ENCODE measurements at places on chromosomes 5 and 9.
A peak's percentile ranks its signal among the peaks of the same experiment; 100 is the strongest.

- DNase-seq = no peak
These were observed 49.0 kb downstream of the PDE8B start for GRCh38 chr5:77259476-77259875.

- DNase-seq = peak; percentile 91
These were observed 182.5 kb downstream of the NTRK2 start for GRCh38 chr9:84851935-84852585.

- no peak for DNase-seq
These were observed 18.2 kb upstream of the ZNF618 start for GRCh38 chr9:113857875-113858274.

GRCh38 chr9:69757996-69758675 lies 1.7 kb downstream of the PTAR1 start:
- no peak for DNase-seq

- DNase-seq = no peak
These were observed 13.8 kb upstream of the RANBP17 start for GRCh38 chr5:170848033-170848432.

DNA sequence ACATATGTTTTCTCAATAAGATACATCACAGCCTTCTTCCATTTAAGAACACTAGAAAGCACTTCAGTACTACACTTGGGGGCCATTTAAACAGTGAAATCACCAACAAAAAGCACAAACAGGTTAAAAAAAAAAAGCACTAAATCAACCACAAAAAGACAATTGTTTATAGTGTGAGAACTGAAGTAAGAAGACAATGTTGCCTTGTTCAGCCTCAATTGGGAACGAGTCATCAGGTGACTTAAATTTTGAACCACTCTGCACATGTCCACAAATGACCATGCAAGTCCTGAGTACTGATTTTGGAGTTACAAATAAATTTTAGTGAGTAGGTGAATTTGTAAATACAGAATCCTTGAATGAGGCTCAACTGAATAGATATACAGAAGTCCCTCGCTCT lies 37.2 kb upstream of the HNRNPA0 start:
- DNase-seq = no peak

- peak; percentile 25 for DNase-seq
These were observed 5.4 kb downstream of the LSM11 start for GRCh38 chr5:157748760-157749461.

GRCh38 chr9:35827486-35827885 lies 1.0 kb downstream of the FAM221B start:
- no peak for DNase-seq

- DNase-seq = peak; percentile 20
These were observed 153.3 kb downstream of the ESM1 start for GRCh38 chr5:54832045-54832444.

- no peak for DNase-seq
These were observed 9.9 kb upstream of the TRIM36 start for GRCh38 chr5:115179394-115180164.

DNA sequence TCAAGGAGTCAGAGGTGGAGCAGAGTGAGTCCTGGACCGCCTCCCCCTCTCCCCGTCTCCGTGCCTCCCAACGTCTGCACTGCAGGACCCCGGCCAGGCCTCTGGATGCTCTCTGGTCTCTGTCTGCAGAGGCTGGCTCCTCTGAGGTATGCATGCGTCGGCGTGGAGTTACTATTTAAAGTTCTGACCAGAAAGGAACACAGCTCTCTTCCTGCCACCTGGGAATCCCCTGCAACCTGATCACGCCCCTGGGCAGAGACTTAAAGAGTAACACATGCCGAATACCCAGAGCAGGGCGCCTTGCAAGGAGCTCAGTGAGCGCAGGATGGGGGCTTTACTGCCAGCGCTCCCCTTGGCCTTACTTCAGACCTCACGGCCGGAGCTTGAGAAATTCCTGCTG lies 16.0 kb downstream of the ANXA6 start:
- no peak for DNase-seq

GRCh38 chr5:176891331-176891958 lies 7.7 kb downstream of the HK3 start:
- no peak for DNase-seq

- no peak for DNase-seq
These were observed 93.7 kb upstream of the SIMC1 start for GRCh38 chr5:176144508-176144907.

DNA sequence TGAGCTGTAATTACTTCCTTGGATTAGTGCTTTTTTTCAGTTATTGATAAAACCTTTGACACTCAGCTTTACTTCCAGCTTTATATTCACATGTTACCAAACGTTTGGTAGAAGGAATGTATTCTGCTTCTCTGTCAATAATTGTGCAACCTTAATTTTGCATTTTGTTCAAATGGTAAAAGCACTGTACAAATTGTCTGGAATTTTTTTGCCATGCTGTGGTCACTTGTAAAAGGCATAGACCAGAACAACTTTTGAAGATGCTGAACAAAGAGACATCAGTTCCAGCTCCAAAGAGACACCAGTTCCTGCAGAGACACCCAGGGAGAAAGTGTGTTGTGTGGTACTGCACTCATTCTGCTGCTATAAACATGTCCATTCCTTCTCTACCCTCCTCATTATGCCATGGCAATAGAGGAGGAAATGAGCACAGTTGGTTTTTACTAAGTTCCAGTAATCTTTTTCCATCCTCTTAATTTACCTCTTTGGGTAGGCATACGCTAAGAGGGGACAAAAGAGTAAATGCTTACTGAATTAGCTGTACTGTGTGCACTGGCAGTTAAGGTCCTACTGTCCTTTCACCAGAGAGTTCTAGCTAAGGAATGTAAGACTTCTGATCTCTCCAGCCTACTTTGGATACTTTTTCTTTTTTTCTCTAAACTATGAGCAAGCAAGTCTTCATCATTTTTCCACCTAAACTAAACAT lies 387.4 kb downstream of the FGF10 start:
- no peak for DNase-seq

GRCh38 chr9:3650994-3651622 lies 125.3 kb upstream of the RFX3 start:
- no peak for DNase-seq

GRCh38 chr5:60668686-60669304 lies 31.2 kb downstream of the DEPDC1B start:
- no peak for DNase-seq

GRCh38 chr5:139413963-139414362 lies 10.1 kb upstream of the SPATA24 start:
- DNase-seq = no peak

GRCh38 chr5:163874431-163874830 lies 369.0 kb downstream of the MAT2B start:
- DNase-seq = peak; percentile 12

- peak; percentile 27 for DNase-seq
These were observed 11.1 kb upstream of the MLANA start for GRCh38 chr9:5879419-5880181.

DNA sequence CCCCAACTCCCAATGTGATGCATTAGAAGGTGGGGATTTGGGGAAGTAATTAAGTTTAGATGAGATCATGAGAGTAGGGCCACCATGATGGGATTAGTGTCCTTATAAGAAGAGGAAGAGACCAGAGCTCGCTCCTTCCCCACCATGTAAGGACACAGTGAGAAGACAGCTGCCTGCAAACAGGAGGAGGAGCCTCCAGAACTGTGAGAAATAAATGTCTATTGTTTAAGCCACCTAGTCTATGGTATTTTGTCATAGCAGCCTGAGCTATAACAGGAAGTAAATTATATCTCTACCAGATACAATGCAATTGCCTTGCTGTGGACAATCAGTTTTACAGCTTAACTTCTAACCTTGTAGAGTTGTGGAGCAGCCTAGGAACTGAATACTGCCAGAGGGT lies 58.0 kb downstream of the ANKRD33B start:
- no peak for DNase-seq
